ENCODE measurements at places on chromosomes 3 and 15. TPM values are rescaled to one million over a fixed set of nuclear protein-coding genes. Genes with fewer than 3 reads are reported as not detected.

The GREM1 gene
- polyA plus RNA-seq: 0.76 TPM

The ZCWPW2 gene
- polyA plus RNA-seq: 4.8 TPM

The TM4SF18 gene
- 4.2 TPM for polyA plus RNA-seq

The CCDC54 gene
- polyA plus RNA-seq: not detected

The GPX1 gene
- 788 TPM for polyA plus RNA-seq

The PLOD2 gene
- polyA plus RNA-seq: 13.9 TPM

The GOLGA6L6 gene
- polyA plus RNA-seq: not detected

The MTHFS gene
- 60.4 TPM for polyA plus RNA-seq

The MLH1 gene
- 19.3 TPM for polyA plus RNA-seq

The FOXB1 gene
- polyA plus RNA-seq: not detected

The NR1I2 gene
- polyA plus RNA-seq: 0.13 TPM

The CYP1A1 gene
- polyA plus RNA-seq: 1.2 TPM
